ENCODE measurements at places on chromosomes 1 and 21. TPM values are rescaled to one million over a fixed set of nuclear protein-coding genes. Genes with fewer than 3 reads are reported as not detected.

The LGALS8 gene
- total RNA-seq, result 94.0 TPM

The ACTL8 gene
- not detected for total RNA-seq

The SEC16B gene
- total RNA-seq, result 1.4 TPM

The S100A8 gene
- total RNA-seq, result 238 TPM

The OR2T11 gene
- not detected for total RNA-seq

The AQP10 gene
- 0.14 TPM for total RNA-seq

The KMO gene
- 0.07 TPM for total RNA-seq

The CYP4A11 gene
- total RNA-seq, result not detected

The IKBKE gene
- total RNA-seq, result 18.3 TPM

The KRTAP10-2 gene
- not detected for total RNA-seq

The ARTN gene
- 28.7 TPM for total RNA-seq

The CR1 gene
- not detected for total RNA-seq

The PRAMEF11 gene
- total RNA-seq, result not detected

The MARK1 gene
- 10.3 TPM for total RNA-seq

The FAM72B gene
- total RNA-seq, result under 0.01 TPM

The HCN3 gene
- 1.1 TPM for total RNA-seq

The TNFSF18 gene
- total RNA-seq, result not detected

The ST6GALNAC5 gene
- 10.3 TPM for total RNA-seq

The ZFP69B gene
- total RNA-seq, result 4.4 TPM

The KRTAP12-4 gene
- not detected for total RNA-seq

The KLF17 gene
- not detected for total RNA-seq

The RAVER2 gene
- total RNA-seq, result 8.5 TPM

The PIGC gene
- total RNA-seq, result 14.6 TPM

The RNF223 gene
- total RNA-seq, result 2.6 TPM

The CD5L gene
- total RNA-seq, result not detected

The PTGFRN gene
- 183 TPM for total RNA-seq

The INKA2 gene
- total RNA-seq, result 4.2 TPM

The SLC9C2 gene
- total RNA-seq, result not detected

The SCNM1 gene
- total RNA-seq, result 24.1 TPM

The FAM163A gene
- total RNA-seq, result not detected

The CATSPERE gene
- 0.43 TPM for total RNA-seq
